ENCODE measurements at places on chromosomes 16 and 17. TPM values are rescaled to one million over a fixed set of nuclear protein-coding genes. Genes with fewer than 3 reads are reported as not detected.

DNA sequence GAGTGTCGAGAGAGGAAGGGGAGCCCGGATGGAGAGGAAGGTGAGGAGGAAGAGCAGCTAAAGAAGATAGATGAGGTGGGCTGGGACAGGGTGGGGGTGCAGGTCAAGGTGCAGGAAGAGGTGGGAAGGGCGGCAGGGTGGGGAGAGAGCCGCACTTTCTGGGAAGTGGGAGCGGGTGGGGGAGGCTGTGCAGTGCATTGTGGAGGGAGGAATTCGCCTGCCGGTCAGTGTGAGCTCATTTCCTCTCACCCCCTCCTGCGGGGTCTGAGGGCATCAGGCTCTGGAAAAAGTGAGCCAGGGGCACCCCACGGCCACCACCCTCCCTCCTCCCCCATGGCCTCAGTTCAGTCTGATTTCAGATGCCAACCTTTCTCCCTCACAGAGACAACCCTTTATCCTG is 2.5 kb upstream of the ARHGAP23 start:
- no peaks in the 10 kb centered on the region for H3K36me3 ChIP-seq
- H3K27ac ChIP-seq = no peak overlapping the region
- peaks cover 47% of the 10 kb centered on the region for H3K27me3 ChIP-seq
- no peak overlapping the region for H3K4me3 ChIP-seq
- DNase-seq = no peak

DNA sequence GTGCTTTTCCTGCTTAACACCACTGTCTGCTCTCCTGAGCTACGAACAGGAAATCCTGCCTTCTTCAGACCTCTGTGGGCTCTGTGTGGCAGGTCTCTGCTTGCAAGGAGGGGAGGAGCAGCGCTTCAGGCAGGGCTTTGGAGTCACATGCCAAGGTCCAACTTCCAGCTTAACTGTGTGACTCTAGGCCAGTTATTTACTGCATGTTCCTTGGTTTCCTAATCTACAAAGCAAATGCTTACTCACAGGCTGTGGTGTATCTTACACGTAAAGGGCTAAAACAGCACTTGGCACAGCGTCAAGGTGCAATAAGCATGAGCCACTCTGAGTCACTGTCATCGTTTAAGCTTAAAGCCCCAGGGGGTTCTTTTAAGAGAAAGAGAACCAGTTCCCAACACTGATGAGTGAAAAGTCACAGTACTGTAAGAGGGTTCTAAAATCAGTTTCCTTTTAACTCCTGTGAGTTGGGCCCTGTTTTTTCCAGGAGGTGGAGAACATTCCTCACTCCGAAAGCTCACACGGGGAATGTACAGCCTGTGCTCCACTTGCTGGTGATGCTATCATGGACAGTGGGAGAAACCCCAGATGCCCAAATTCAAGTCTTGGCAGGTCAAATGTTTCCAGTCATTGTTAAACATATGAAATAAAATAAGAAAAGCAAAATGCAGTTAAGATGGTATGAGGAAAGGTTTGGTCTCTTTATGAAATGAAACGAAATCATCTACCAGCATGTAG is 54.1 kb upstream of the BCAR1 start:
- peaks cover 2% of the 10 kb centered on the region for H3K27me3 ChIP-seq
- DNase-seq = no peak
- H3K27ac ChIP-seq = no peak overlapping the region
- no peak overlapping the region for H3K4me3 ChIP-seq
- peaks cover 13% of the 10 kb centered on the region for H3K4me1 ChIP-seq

DNA sequence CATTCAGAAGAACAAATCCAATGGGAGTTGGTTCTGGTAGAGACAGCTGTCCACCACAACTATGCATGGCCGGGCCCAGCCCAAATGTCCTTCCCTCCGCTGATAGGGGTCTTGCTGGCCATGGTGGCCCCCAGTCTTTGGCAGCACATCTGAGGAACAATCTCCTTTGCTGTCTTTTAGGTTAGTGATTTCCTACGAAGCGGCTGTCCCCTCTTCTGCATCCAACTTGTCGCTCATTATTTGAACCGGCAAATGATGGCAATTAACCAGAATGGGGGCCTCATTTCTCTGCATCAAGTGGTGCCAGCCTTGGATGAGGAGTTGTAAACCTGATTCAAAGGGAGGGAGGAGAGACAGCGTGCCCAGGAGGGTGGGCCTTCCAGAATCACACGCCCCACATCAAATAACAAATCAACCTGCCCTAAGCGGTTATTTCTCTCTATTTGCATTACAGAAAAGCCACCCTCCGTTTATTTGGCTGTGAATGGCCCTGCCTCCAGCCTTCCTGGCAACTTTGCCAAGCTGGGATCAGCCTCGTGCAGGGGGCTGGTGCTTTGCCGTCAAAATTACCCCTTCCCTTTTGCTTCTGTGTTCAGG is 156.5 kb downstream of the RGS9 start:
- H3K4me3 ChIP-seq = no peak overlapping the region
- DNase-seq = no peak
- H3K27me3 ChIP-seq = peaks cover 13% of the 10 kb centered on the region

DNA sequence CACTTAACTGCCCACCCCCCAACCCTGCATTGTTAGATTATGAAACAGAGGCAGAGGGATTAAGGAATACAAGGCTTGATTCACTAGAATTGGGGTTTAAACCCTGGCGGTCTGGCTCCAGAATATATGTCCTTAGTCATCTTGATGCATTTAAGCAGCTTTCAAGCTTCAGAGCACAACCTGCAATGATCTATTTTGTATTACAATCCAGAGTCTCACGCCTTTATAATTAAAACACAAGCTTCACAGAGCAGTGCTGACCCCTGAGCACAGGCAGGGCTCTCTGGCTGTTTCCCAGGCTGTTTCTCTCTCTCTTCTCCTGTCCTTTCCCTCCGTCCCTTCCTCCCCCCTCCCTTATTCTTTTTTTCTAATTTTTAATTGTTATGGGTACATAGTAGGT is 209.1 kb downstream of the SPECC1 start:
- H3K27me3 ChIP-seq = peaks cover 12% of the 10 kb centered on the region
- DNase-seq = no peak
- no peak overlapping the region for H3K27ac ChIP-seq
- no peak overlapping the region for H3K4me3 ChIP-seq
- H3K4me1 ChIP-seq = no peaks in the 10 kb centered on the region

- DNase-seq = peak; percentile 24
- H3K4me3 ChIP-seq = no peak overlapping the region
- peaks cover 7% of the 10 kb centered on the region for H3K27me3 ChIP-seq
- H3K36me3 ChIP-seq = peaks cover 4% of the 10 kb centered on the region
Measured at GRCh38 chr16:78775161-78775561, 675.7 kb downstream of the WWOX start.

Gene TBC1D3E
- total RNA-seq = not detected

Gene CRK
- 22.2 TPM for total RNA-seq

- peaks cover 29% of the 10 kb centered on the region for H3K4me1 ChIP-seq
- H3K4me3 ChIP-seq = peak overlapping the region; percentile 98
- no peaks in the 10 kb centered on the region for H3K27me3 ChIP-seq
- H3K36me3 ChIP-seq = peaks cover 30% of the 10 kb centered on the region
Measured at GRCh38 chr17:45162025-45162687, 481 bp downstream of the HEXIM2 start.

DNA sequence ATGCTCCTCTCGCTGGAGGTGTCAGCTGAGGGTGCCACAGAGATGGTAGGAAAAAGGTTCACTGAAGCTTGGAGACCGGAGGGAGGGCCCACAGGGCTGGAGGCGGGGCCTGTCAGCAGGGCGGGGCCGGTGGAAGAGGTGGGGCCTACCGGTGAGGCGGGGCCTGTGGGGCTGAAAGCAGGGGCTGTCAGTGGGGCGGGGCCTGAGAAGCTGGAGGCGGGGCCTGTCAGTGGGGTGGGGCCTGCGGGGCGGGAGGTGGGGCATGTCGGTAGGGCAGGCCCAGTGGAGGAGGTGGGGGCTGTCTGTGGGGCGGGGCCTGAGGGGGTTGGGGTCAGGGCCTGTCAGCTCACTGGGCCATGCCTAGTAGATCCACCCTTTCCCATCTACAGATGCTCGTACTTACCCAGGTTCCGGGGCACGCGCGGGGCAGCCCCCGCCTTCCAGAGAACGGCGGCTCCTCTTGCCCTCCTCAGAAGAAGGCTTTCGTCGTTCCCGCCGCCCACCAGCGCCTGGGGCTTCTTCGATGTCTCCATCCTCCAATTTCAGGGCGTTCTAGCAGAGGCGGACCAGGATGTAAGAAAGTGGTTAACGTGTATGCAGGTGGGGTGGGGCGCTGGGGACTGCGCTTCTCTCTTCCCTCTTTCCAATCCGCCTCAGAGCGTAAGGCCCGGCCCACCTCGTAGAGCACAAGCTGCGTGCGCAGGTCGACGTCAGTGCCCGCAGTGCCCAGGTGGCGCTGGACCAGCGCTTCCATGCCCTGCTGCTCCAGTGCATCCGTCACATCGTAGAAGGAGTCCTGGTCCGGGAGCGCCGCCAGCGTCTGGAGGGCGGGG is 9.8 kb downstream of the TMEM208 start:
- H3K27ac ChIP-seq = peak overlapping the region; percentile 82
- no peaks in the 10 kb centered on the region for H3K27me3 ChIP-seq
- H3K4me1 ChIP-seq = peaks cover 13% of the 10 kb centered on the region
- peaks cover 68% of the 10 kb centered on the region for H3K36me3 ChIP-seq
- peak; percentile 71 for DNase-seq

GRCh38 chr16:86504315-86505184 is 5.8 kb upstream of the FOXF1 start:
- no peak overlapping the region for H3K27ac ChIP-seq
- no peak for DNase-seq
- H3K36me3 ChIP-seq = no peaks in the 10 kb centered on the region
- peaks cover 85% of the 10 kb centered on the region for H3K27me3 ChIP-seq
- H3K4me3 ChIP-seq = no peak overlapping the region

Gene DBNDD1
- total RNA-seq = 0.43 TPM

- no peaks in the 10 kb centered on the region for H3K27me3 ChIP-seq
- no peak for DNase-seq
- H3K4me1 ChIP-seq = peaks cover 49% of the 10 kb centered on the region
- H3K27ac ChIP-seq = peak overlapping the region; percentile 12
- H3K36me3 ChIP-seq = peaks cover 60% of the 10 kb centered on the region
Measured at GRCh38 chr17:78117027-78117981, 11.3 kb downstream of the TMC6 start.

DNA sequence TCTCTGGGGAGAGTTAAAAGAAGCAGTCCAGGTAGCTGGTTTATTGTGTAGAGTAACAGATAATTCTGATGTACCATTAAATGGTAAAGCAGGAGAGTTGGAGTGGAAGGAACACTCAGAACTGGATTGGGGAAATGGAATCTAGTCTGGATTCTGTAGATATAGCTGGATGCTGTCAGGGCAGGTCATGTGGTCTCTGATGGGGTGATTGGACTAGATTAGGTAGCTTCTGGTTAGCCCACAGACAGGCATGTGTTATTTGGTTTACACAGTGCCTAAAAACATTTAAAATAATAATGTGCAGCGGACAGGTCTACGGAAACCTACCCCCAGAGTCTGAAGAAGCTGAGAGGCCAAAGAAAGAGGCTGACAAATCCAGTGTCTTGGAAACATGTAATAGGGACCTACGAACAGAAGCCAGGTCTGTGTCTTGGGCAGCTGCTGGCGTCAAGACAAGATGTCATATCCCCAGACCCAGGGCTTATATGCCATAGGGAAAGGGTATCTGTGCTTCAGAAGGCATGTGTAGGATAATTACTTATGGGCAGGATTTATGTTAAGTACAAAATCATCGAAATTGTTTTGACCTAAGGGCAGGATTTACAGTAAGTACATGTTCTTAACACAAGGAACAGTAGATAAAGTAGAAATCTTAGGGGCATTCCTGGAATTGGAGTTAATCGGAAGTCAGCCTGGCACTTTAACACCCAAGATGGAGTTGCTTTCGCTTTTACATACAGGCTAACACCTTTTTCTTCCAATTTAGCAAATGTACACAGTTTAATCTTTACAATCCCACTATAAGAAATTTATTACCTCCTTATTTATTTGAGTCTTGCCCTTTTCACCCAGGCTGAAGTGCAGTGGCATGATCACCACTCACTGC is 12.4 kb downstream of the LUC7L3 start:
- H3K27me3 ChIP-seq = no peaks in the 10 kb centered on the region
- H3K4me3 ChIP-seq = no peak overlapping the region
- H3K36me3 ChIP-seq = peaks cover 31% of the 10 kb centered on the region

- H3K27ac ChIP-seq = no peak overlapping the region
- H3K4me1 ChIP-seq = no peaks in the 10 kb centered on the region
- no peak for DNase-seq
- no peaks in the 10 kb centered on the region for H3K36me3 ChIP-seq
Measured at GRCh38 chr17:52696362-52696761, 537.8 kb upstream of the CA10 start.

- H3K4me3 ChIP-seq = no peak overlapping the region
- no peak overlapping the region for H3K27ac ChIP-seq
- peaks cover 5% of the 10 kb centered on the region for H3K4me1 ChIP-seq
- peaks cover 3% of the 10 kb centered on the region for H3K27me3 ChIP-seq
- DNase-seq = no peak
Measured at GRCh38 chr16:81264386-81264785, 25.9 kb downstream of the BCO1 start.

DNA sequence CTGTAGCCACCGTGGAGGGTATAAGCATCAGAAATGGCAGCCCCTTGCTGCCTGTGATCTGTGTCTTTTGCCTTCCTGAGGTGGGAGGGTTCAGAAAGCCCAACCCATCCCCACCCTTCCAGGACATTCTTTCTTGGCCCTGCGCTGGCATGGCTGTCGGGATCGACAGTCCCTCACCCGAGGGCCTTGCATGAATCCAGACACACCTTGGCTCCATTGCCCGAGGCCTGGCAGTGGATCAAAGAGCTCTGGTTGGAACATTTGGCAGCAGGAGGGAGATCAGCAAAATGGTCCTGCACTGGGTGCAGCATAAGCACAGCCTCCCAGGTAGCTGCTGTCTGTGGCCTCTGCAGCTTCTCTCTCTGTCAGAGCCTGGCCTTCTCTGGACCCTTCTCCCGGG is 246.6 kb upstream of the MAF start:
- DNase-seq = no peak
- no peaks in the 10 kb centered on the region for H3K36me3 ChIP-seq
- H3K4me1 ChIP-seq = peaks cover 41% of the 10 kb centered on the region
- no peak overlapping the region for H3K27ac ChIP-seq
- no peak overlapping the region for H3K4me3 ChIP-seq

Gene AATK
- total RNA-seq = 0.48 TPM

Gene MT1F
- total RNA-seq = 6.4 TPM

Gene COQ9
- 48.3 TPM for total RNA-seq

Gene KRTAP2-3
- total RNA-seq = not detected

DNA sequence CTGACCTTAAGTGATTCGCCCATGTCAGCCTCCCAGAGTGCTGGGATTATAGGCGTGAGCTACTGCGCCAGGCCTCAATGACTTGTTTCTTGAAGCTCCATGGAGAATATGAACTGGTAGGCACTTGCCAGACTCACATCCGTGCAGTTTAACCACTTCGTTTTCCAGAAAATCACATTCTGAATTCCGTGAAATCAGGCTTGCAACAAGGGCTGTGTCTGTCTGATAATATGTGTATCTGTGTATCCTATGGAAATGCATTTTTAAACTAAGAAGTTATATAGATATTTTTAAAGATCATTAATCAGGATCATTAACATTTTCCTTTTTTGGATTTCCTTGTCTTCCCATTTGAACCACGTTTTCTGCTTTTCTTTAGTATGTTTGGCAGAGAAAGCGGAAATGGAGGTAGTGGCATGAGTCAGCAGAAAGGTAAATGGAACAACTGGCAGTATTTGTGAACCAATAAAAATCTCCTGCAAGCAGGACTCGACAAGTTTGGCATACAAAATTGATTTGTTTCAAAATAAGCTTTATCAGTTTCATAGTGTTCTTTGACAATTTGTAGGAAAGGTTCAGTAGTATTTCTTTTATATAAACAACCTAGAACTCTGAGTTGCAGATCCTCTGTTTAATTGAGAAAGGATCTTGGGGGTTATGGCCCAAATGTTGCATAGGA is 33.0 kb downstream of the USP10 start:
- H3K27ac ChIP-seq = no peak overlapping the region
- H3K36me3 ChIP-seq = peaks cover 30% of the 10 kb centered on the region
- H3K4me3 ChIP-seq = no peak overlapping the region
- no peaks in the 10 kb centered on the region for H3K27me3 ChIP-seq
- DNase-seq = no peak

Measured in activated T-helper 2 cell treated with anti-CD3 and anti-CD28 coated beads, Interferon-gamma antibody, Interleukin-2, Interleukin-4, amounts not matched to agents 10 μg/mL and 5 μg/mL and 100 μg/mL, durations not matched to agents 14 hours and 24 hours and 36 hours (primary cell).